Activated T-cell treated with anti-CD3 and anti-CD28 coated beads, Interleukin-2, amount 50 U/mL, for 72 hours (primary cell): ENCODE measurements at places on chromosomes 12 and 14. TPM values are rescaled to one million over a fixed set of nuclear protein-coding genes. Genes with fewer than 3 reads are reported as not detected.

- no peak for DNase-seq
These were observed 6.3 kb downstream of the ZFP36L1 start for GRCh38 chr14:68786491-68787091.

The P3H3 gene
- 2.2 TPM for total RNA-seq

DNA sequence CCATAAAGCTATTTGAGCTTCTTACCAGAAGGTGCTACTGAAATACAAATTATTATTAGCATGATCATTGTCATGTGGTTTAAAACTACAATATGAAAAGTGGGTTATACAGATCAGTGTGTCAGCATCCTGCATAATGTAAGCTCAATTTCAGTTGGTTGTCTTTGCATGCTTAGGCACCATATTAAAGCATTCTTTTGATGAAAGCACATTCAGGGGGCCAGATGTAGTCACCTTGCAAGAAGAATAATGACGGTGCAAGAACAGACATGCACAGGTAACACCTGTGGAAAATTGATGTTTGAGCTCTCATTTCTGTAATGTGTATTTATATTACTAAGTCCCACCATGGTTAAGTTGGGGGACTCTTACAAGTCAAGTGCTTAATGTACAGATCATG lies 123.9 kb downstream of the PAX9 start:
- no peak for DNase-seq

DNA sequence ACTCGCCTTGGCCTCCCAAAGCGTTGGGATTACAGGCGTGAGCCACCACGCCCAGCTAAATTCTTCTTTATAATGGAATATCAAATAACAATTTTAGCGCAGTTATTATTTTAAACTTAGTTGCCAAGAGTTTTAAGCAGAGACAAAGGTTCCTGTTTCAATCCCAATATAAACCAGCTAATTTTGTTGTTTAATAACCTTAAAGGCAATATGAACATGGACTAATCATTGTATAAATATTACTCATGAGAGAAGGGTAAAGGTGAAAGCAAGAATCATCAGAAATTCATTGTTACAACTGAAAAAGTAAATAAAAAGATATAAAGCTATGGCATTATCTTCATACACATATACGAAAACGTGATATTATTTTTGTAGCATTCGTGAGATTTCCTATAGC lies 8.2 kb downstream of the DTD2 start:
- DNase-seq = no peak

The SERPINA6 gene
- total RNA-seq = not detected

GRCh38 chr14:105398044-105398725 lies at the start of gene TEX22:
TSS of gene TEX22 (plus strand) at chr14:105398538. CDS start at chr14:105399341, 803 bp downstream.
- peak; percentile 97 for DNase-seq

The NR1H4 gene
- not detected for total RNA-seq

The MANSC1 gene
- 1.5 TPM for total RNA-seq

- DNase-seq = no peak
These were observed at the start of gene MGP for GRCh38 chr12:14885718-14886221. TSS of gene MGP (minus strand) at chr12:14885854. CDS start at chr12:14885791, 63 bp downstream.

The TCL1A gene
- total RNA-seq = 1.3 TPM

GRCh38 chr12:30136696-30137095 lies 353.0 kb upstream of the TMTC1 start:
- DNase-seq = no peak

DNA sequence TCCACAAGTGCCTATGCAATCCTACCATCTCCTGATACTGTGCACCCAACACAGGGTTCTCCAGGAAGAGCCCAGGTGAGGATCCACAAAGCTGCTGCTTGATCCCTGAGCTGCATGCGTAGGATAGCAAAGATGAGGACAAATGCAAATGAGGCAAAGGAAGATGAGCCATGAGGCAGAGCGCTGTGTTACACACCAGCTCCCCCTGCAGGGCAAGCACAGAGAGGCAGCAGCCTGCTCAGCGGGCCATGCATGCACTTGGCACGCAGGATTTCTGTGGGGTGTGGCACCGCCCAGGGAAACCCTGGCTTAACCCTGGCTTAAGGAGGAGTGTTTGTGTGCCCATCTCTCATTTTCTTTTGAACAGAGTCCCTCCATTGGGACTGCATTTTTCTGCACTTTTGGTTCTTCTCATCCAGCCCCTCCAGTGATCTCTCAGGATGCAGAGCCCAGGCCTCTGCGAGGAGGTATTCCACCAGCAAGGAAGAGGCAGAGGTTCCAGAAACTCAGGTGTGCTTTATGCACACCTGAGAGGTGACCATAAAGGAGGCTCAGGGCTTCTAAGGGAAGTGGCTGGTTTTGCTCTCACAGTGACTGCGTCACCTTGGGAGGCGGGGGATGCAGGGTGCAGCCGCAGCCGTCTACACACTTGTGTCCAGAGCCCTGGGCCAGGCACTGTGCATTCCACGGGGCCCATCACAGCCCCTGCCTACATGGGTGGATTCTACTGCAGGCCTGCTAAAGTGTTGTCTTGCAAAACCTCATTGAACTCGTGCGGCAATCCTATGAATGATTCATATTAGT lies 973.3 kb upstream of the TMEM132C start:
- peak; percentile 12 for DNase-seq

- DNase-seq = no peak
These were observed at the start of gene OR4K13 for GRCh38 chr14:20035938-20036337. TSS of gene OR4K13 (minus strand) at chr14:20036038. CDS start at chr14:20034758, 1,280 bp downstream.

GRCh38 chr12:64122154-64122553 lies 99.9 kb downstream of the KICS2 start:
- DNase-seq = no peak

The CELA1 gene
- 0.26 TPM for total RNA-seq

The SINHCAF gene
- 189 TPM for total RNA-seq

DNA sequence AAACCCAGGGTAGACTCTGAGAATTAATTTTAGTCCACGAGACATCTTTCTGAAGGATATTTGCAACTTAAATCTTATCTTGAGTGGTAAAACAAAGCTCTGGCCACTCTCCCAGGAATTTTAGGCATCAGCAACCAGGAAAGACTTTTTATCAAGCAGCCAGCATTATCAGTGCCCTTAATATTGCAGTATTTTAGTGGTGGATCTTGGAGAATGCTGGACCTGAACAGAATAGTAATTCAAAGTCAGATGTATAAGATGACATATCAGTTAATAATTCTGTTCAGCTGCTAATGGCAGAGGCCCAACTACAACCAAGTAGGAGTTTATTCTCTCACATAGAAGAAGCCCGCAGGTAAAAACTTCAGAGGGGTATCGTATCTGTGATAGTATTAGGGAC lies 59.0 kb upstream of the CRY1 start:
- no peak for DNase-seq

The CATSPERB gene
- total RNA-seq = 2.3 TPM

GRCh38 chr12:39412210-39412609 lies 30.7 kb downstream of the KIF21A start:
- no peak for DNase-seq

DNA sequence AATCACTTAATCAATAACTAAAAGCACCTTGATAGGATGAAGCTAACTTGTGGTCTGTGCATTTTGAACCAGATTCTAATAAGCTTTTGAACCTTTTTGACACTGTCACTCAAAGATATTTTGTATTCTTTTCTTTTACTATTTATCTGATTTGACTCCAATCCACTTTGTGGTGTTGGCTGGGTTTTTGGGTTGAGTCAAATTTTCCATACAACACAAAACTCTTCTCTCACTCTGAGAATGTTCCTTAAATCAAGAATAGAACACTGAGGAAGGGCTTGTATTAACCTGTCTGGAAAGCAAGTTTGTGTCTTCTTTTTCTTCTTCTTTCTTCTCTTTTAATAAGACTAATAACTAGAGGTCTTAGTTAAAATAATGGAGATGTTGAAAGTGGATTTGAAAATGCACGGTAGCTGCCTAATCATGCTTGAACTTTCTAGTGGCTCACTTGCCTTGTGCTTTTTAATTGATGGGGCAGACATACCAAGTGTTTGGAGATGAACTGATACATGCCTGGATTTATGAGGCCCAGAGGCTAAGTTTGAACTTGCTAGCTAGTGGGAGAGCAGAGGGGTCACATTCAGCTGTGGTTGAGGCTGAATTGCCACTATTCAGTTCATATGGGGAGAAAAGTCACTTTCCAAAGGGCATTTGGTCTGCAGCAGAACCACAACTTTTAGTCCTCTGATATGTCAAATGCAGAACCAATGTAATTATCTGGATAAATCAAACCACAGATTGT lies 93.5 kb upstream of the PTHLH start:
- DNase-seq = peak; percentile 3

The SSPN gene
- not detected for total RNA-seq

DNA sequence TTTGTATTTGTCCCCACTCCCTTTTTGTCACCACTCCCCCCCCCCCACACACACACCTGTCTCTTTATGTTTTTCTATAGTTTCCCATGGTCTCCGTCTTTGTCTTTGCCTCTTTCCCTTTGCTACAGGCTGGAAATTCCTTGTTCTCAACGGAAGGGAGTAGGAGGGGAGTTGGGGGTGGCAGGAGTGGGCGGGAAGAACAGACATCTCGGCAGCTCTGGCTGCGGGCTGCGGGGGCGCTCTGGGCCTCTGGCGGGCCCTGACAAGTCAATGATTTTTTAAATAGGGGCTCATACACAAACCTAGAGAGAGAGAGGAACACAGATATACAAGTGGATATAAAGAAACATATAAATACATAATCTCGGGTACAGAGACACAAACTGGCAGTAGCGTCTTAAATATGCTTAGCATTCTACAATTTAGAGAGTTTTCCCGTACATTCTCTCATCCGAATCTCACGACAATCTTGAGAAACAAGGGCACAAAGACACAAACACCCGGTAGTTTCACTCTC lies 2.4 kb upstream of the NAB2 start:
- peak; percentile 59 for DNase-seq

DNA sequence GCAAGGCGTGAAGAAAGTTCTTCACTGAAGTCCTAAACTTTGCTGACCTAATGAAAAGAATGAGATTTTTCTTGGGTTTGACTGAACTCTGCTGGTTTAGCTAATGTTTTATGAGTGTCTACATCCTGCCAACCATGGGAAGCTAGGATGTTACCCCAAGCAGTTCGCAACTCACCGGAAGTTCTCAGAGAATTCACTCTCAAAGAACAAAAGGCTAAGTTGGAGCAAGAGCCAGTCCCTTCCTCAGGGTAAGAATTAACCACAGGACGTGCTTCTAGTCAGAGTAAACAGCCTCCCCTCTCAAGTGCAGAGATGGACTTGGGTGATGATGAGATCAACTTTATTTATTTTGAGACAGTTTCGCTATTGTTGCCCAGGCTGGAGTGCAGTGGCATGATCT lies 37.3 kb downstream of the TCHP start:
- DNase-seq = no peak

- no peak for DNase-seq
These were observed 42.8 kb upstream of the RNASE3 start for GRCh38 chr14:20848316-20848954.
